Type B pancreatic cell (in vitro differentiated cells): ENCODE measurements at places on chromosomes 7 and 10.

DNA sequence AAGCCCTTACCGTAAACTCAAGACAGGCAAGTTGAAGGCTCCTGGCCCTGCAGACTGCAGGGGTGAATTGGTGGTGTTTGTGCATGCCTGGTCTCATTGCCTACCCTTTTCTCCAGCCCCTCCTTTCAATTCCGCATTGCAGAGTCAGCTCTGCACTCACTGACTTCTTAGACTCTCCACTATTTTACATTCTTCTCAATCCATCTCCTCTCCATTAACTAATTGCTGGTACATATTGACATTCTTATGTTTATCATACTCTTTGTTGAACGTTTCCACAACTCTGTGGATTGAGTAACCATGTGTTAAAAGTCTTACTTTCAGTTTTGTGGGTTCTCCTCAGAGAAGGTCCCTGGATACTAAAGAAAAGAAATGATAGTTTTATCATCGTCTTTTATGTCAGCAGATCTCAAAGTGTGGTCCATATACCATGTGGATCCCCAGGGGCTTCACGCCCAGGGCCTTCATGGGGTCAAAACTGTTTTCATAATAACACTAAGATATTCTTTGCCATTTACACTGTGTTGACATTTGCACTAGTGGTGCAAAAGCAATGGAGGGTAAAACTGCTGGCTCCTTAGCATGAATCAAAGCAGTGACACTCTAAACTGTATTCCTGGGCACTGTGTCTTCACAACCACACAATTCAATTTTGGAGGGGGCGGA is 135.4 kb upstream of the FZD1 start:
- no peak for DNase-seq

DNA sequence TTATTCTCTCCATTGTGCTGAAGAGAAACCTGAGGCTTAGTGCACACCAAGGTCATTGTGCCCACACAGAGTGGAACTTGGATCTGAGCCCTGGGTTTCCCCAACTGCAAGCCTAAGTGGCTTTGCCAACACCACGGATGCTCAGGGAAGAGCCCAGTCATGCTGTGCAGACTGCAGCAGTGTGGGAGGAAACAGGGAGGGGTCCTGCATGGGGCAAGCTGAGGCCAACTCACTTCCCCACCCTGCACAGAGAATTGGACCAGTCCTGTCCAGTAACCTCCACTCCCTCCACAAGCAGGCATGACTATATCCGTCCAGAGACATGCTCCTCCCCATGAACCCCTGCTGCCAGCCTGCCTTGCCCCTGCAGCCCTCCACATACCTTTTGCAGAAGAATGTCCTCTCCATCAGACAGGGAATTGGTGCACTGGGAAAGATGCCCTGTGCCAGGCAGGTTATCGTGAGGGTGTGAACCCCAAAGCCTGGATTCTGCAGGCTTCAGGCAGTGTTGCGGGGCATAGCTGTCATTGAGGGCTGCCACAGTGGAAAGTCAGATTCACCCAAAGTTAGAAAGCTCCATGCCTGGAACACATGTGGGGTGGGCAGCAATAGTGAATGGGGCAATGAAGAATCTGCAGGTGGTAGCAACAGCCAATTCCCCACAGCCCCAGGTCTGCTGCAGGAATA is 44.9 kb downstream of the DRGX start:
- DNase-seq = no peak

GRCh38 chr7:151148319-151149259 is 18.9 kb downstream of the GBX1 start:
- no peak for DNase-seq

- DNase-seq = no peak
These were observed 70.0 kb upstream of the COL13A1 start for GRCh38 chr10:69731698-69732097.

DNA sequence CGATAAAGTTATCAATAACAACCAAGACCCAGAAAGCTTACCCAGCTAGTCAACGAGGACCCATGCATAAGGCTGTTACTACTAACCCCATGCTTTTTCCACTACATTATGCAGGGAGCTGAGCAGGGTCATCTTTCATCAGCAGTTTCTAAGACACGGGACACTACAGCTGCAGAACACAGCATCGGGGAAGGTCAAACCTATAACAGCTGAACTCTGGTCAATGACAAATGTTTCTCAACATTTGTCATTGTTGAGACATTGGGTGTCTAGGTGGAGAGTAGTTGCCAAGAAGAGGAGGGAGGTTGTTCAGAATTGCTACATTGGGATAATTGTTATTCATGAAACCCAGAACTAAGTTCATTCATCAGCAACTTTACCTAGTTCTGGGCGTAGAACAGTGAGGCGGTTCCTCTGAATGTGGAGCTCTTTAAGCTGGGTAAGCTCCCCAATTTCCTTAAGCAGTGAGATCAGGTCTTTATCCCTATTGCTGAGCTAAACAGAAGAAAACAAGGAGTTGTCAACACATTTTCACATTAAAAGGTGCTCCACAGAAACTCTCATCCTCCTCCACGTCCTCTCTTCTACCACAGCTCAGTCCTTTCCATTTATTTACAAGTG is 105.6 kb downstream of the ZNF22 start:
- no peak for DNase-seq

GRCh38 chr10:21473541-21473940 is 51.9 kb downstream of the SKIDA1 start:
- DNase-seq = peak; percentile 59

DNA sequence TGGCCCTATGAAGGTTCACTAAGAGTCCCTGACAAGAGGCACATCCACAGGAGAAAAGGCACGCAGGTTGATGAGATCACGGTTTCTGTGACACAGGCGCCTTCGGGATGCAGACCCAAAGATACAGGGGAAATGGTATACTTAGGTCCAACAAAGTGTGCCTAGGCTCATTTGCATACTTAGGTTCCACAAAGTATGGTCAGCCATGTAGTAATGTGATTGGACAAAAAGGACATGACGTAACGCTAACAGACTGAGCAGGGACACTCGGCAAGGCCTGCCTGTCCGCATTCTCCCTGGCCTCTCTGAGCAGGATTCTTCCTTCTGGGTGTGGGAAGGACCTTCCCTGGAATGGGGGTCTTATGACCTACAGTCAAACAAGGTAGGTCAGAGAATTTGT is 190.6 kb downstream of the CELF2 start:
- no peak for DNase-seq

DNA sequence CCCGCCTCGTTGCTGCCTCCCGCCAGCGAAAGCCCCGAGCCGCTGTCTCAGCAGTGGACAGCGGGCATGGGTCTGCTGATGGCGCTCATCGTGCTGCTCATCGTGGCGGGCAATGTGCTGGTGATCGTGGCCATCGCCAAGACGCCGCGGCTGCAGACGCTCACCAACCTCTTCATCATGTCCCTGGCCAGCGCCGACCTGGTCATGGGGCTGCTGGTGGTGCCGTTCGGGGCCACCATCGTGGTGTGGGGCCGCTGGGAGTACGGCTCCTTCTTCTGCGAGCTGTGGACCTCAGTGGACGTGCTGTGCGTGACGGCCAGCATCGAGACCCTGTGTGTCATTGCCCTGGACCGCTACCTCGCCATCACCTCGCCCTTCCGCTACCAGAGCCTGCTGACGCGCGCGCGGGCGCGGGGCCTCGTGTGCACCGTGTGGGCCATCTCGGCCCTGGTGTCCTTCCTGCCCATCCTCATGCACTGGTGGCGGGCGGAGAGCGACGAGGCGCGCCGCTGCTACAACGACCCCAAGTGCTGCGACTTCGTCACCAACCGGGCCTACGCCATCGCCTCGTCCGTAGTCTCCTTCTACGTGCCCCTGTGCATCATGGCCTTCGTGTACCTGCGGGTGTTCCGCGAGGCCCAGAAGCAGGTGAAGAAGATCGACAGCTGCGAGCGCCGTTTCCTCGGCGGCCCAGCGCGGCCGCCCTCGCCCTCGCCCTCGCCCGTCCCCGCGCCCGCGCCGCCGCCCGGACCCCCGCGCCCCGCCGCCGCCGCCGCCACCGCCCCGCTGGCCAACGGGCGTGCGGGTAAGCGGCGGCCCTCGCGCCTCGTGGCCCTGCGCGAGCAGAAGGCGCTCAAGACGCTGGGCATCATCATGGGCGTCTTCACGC is 825 bp downstream of the ADRB1 start:
- DNase-seq = no peak

DNA sequence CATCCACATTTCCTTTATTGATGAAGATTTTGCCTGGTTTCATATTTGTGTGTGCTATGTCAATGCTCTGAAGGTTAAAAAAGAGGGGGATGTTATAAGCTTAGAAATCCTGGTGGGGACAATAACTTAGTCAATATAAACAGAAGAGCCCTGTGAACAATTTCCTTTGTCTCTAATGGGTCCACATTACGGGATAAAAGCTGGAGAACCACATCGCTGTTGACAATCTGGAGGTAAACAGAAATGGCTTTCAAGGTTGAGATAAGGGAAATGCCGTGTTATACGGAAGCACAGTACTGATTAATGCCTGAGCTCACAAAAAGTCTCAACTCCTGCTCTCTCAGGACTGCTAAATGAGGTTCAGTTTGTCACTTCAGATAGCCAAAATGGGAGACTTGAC is 16.8 kb downstream of the ASAH2 start:
- no peak for DNase-seq

- no peak for DNase-seq
These were observed 145.8 kb downstream of the FRMD4A start for GRCh38 chr10:14184841-14185315.

DNA sequence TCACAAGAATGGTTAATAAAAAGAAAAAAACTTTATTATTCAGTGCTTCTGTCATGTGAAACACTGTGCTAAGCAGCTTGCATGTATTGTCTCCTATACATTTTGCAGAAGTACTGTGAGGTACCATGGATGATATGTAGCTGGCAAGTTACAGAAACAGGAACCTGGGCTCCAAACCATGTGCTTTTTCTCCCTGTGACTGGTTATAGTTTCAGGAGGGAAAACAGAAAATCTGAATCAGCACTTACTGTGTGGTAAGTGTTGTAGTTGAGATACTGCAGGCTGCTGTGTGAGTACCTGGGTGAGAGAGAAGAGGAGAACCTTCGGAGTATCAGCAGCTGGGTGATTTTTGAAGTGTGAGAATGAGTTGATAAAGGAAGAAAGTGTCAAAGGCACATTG is 285.0 kb downstream of the SUGCT start:
- DNase-seq = no peak

GRCh38 chr7:91165006-91165845 is 99.0 kb upstream of the FZD1 start:
- DNase-seq = no peak

GRCh38 chr10:28734938-28735759 is 57.8 kb downstream of the BAMBI start:
- no peak for DNase-seq

GRCh38 chr10:119104654-119105015 is 722 bp downstream of the DENND10 start:
- peak; percentile 68 for DNase-seq
